ENCODE measurements at places on chromosomes 1 and 21.

- no peak for DNase-seq
Measured at GRCh38 chr1:180633057-180634056, 1.5 kb downstream of the XPR1 start.

DNA sequence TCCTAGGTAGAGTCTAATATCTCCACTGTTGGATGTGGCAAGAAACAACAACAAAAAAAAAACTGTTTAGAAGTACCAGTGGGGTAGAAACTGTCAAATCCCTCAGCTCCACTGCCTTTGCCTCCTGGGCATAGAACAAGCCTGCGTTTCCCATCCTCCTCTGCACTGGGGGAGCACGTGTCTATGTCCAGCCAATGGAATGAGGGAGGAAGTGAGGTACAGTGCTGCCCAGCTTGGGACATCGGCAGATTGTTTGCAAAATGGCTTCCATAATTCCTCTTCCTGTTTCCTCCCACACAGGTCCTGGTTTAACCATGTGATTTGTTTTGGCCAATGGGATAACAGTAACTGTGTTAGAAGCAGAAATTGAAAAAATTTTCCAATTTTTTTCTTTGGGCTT is 39.1 kb downstream of the PSMG1 start:
- DNase-seq = no peak

DNA sequence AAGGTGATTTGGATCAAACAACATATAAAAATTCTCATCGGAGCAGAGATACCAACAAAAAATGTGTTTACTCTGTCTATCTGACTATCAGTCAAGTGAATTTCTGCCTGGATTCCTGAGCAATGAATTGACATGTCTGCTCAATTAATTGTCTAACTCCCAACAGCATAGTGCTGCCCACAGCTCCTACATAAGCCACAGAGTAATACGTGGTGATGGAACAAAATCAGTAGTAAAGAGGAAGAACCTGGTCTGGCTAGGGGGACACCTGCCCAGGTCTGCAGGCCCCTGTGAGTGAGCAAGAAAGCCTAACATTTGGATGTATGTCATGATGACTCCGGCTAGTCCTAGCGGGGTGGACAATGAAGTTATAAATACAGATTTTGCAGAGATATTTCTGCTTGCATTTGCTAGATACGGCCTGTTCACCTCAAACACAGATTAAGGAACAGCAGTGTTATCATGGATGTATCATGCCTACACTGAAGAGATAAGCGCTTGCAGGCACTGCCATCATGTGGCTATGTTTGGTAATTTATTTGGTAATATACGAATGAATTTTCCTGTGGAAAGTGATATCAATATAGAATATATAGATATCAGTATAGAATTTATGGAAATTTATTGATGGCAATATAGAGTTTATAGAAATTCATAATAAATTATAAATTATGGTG is 69.6 kb upstream of the LRRC8B start:
- DNase-seq = no peak

DNA sequence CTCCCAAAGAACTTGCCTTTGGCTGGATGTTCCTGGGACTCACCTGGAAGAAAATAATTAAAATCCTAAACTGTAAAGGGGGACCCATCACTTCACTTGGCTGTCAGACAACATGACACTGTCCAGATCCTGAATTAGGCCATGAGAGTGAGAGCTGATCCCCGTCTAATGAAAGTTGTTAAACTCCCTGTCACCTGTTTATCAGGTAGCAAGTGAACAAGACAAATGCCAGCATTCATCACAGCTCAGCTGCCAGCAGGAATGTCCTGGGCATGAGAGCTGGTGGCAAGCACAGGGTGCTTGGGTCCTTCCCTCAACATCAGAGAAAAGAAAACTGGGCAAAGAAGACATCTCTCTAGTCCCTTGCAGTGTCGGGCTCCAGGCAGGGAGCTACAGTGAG is 23.8 kb downstream of the PMVK start:
- DNase-seq = no peak

DNA sequence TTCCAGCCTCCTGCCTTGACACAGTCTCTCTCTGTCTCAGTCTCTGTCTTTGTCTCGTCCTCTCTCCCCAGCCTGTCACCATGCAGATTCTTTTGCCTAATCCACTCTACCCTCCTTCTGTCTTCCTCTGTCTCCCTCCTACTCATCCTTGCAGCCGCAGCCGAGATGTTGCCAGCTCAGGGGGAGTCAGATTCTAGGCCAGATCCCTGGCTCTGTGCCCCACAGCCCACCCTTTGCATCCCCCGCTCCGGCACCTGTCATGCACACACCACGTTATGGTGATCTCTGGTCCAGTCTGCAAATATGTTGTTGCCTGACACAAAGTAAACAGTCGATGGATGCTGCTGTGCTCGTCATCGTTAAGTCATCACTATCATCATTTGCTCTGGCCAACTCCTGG is 35.5 kb upstream of the IGSF21 start:
- no peak for DNase-seq

DNA sequence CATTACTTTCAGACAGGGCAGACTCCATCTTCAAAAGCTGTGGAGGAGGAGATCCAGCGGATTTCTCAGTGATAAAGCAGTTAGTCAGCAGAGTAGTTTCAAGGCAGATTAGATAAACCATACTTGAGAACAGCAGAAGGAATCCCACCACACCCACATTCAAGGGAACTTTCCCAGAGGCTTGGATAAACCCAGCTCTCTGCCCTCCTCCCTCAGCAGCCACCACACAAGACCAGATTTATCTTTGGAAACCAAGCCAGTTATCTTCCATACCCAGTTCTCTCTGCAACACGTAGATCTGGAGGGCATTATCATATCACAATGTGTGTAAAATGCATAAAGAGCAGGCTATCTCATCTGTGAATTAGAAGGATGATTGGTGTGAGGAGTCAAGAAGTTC is 40.2 kb downstream of the GFI1 start:
- no peak for DNase-seq

GRCh38 chr1:99268021-99268420 is 3.7 kb downstream of the PLPPR4 start:
- no peak for DNase-seq

DNA sequence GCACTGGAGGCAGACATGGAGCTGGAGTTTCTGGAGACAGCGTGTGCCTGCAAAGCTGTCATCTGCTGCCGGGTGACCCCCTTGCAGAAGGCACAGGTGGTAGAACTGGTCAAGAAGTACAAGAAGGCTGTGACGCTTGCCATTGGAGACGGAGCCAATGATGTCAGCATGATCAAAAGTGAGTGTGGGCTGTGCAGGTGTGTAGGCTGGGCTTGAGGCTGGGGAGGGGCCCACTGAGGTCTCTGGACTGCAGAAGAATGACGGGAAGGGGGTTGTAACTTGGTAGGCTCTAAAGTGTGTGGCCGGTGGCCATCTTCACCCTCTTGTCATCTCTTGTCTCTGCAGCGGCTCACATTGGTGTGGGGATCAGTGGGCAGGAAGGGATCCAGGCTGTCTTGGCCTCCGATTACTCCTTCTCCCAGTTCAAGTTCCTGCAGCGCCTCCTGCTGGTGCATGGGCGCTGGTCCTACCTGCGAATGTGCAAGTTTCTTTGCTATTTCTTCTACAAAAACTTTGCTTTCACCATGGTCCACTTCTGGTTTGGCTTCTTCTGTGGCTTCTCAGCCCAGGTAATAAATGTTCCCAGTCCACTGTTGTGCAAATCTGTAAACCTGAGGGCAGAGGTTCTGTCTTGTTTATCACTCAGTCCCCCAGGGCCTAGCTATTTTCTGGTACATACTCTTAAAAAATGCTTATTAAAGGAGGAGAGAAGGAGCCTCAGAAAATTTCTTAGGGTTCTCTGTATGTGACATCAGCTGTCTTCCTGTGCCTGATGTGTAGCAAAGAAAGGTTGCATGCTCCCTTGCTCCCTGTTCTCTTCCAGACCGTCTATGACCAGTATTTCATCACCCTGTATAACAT is 19.9 kb downstream of the ATP8B2 start:
- no peak for DNase-seq

DNA sequence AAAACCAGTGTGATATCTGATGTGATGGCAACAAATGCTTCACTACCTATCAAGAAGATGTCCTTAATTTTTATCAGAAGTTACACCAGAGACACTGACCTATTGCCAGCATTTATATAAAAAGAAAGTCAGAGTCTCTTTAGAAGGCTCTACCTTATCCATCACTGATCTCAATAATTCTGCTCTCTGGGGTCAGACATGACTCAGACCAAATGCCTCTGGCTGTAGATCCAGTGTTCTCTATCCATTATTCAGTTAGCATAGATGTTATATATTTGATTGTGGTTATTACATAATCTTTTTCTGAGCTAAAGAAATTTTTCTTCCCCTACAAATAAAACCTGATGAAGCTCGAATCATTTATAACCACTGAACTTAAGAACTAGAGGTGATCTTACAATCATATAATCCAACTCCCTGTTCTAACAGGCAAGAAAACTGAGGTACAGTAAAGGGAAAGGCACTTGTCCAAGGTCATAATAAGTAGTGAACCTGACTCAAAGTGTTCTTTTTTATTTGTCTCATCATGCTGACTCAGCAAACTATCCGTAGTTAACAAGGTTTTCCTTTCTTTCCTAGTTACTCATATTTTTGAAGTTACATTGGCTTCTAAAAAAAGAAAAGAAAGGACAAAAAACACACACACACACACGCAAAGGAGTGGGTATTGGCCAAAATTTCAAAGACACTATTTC is 43.6 kb upstream of the ESRRG start:
- no peak for DNase-seq

DNA sequence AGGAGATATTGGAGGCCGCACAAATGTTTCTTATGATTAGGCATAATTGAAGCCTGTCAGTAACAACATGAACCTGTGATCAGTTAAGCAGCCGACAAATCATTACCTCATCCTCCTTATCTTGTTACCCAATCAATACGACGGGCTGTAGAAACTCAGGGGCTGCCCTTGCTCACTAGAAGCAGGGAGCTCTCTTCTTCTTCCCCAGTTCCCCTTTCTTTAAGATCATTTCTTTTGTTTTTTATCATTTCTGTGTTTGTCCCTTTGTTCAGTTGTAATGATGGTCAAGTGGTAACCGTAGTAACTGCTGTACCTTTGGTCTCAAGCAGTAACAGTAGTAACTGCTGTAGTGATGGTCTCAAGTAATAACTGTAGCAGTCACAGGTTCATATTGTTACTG is 13.8 kb upstream of the FCGR2A start:
- no peak for DNase-seq

GRCh38 chr1:194026422-194026821 is 840.0 kb upstream of the B3GALT2 start:
- no peak for DNase-seq

- no peak for DNase-seq
Measured at GRCh38 chr1:186681801-186682200, 1.6 kb upstream of the PTGS2 start.

GRCh38 chr1:214568328-214568727 is 16.9 kb upstream of the PTPN14 start:
- DNase-seq = no peak

GRCh38 chr1:231776010-231776756 is 149.6 kb downstream of the DISC1 start:
- no peak for DNase-seq

GRCh38 chr1:234621657-234622335 is 11.8 kb upstream of the IRF2BP2 start:
- no peak for DNase-seq

DNA sequence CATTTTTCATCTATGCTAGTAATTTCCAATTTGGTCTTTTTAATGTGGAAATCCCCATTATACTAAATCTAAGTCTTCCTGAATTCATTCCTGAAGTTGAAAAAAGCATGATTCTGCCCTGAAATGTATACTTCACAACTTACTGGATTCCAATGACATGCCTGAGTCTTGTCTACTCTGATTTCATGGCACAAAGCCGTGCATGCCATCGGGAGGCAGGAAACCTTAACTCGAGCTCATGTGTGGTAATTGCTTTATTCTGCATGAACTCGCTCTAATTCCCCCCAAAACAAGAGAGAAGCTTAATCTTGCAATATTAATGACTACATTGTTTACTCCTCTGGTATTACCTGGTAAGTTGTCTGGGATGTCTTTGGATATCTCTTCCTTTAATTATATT is 39.6 kb upstream of the PBX1 start:
- no peak for DNase-seq

- no peak for DNase-seq
Measured at GRCh38 chr1:154398141-154398540, 7.0 kb upstream of the IL6R start.

DNA sequence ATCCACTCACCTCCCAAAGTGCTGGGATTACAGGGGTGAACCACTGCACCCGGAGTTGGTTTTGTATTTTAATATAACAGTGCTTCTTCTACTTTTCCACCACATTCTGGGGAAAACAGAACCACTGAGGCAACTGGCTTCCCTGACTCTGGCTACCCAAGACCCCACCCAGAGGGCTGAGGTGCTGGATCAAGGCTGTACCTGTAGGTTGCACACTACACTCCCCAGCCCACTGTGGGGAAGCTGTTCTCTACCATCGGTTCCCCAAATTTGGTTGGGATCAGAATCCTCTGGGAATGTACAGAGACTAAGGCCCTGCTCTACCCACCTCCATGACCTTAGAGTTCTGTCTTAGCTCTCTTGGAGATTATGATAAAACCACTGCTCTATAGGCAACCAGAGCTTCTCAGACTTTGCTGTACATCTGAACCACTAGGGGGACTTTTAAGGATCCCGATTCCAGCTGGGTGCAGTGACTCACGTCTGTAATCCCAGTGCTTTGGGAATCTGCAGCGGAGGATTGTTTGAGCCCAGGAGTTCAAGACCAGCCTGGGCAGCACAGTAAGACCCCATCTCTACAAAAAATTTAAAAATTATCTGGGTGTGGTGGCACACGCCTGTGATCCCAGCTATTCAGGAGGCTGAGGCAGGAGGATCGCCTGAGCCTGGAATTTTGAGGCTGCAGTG is 51.6 kb downstream of the GNG4 start:
- no peak for DNase-seq

GRCh38 chr1:4652631-4653327 is 1.6 kb upstream of the AJAP1 start:
- DNase-seq = peak; percentile 80

DNA sequence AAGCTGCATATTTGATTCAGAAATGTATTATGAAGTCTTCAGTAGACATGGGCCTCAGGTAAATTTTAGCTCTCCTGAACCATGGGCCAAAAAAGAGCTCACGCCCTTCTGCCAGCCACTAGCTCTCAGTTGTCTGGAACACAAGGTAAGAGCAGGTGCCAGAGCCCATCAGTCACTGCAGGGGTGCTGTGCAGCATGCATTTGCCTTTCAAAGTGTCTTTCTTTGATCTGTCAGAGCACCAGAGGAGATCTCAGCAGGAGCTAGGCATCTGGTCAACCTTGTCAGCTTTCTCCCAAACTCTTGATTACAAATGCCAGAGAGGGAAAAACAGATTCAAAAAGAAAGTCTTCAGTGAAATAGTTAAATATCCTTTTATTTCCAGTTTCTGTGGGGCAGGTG is 332.3 kb downstream of the COL11A1 start:
- no peak for DNase-seq

Data from GM12892 (cell line).